ENCODE measurements at places on chromosomes 5 and 9.

DNA sequence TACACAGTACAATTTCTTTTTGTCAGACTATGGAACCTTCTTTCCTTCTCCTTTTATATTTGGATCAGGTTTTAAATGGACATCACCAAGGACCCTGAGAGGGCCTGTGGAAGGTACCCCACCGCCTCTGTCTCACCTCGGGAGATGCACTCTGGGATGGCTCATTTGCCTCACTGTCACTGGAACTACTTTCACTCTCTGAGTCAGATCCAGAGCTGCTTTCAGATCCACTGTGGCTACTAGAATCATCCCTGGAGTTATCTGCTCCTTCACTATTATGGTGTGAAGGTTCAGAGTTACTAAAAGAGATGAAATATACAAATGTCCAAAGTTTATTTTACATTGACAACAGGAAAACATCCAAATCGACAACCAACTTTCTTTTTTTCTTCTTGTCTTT, 24.6 kb downstream of the LEAP2 start:
- no peak for DNase-seq

DNA sequence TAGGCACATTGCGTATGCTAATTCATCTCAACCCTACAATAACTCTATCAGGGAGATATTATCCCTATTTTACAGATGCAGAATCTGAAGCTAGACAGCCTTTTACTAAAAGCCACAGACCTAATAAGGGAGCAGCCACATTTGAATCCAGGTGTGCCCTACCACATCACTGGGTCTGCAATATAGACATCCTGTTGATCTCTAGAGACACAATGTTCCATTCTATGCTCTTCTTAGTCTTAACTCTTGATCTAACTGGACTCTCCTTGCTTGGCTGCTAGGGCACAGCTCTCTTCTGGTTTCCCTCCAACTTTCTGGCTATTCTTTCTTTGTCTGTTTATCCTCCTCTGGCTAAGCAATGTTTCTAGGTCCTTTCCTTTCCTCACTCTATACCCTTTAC, 1.4 kb upstream of the SPATA6L start:
- no peak for DNase-seq

DNA sequence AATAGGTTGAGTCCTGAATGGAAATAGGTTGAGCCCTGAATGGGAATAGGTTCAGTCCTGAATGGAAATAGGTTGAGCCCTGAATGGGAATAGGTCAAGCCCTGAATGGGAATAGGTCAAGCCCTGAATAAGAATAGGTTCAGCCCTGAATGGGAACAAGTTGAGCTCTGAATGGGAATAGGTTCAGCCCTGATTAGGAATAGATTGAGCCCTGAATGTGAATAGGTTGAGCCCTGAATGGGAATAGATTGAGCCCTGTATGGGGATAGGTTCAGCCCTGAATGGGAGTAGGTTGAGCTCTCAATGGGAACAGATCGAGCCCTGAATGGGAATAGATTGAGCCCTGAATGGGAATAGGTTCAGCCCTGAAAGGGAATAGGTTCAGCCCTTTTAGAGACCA, 590.8 kb upstream of the ADAMTS16 start:
- no peak for DNase-seq

DNA sequence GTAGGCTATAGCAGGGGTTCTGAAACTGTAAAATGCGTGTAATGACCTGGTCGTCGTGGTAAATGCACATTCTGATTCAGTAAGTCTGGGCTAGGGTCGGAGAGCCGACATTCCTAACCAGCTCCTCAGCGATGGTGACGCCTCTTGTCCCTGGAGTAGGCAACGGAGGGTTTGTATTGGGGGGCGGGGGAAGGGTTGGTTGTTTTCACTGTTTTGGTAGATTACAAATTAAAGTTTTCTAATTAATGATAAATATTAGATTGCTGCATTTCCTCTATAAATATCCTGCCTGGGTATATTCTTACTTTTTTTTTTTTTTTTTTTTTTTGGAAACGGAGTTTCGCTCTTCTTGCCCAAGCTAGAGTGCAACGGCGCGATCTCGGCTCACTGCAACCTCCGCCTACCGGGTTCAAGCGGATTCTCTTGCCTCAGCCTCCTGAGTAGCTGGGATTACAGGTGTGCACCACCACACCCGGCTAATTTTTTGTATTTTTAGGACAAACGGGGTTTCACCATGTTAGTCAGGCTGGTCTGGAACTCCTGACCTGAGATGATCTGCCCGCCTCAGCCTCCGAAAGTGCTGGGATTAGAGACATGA, 566 bp upstream of the ALDH7A1 start:
- DNase-seq = no peak
